ENCODE measurements at places on chromosomes 3 and 15.

DNA sequence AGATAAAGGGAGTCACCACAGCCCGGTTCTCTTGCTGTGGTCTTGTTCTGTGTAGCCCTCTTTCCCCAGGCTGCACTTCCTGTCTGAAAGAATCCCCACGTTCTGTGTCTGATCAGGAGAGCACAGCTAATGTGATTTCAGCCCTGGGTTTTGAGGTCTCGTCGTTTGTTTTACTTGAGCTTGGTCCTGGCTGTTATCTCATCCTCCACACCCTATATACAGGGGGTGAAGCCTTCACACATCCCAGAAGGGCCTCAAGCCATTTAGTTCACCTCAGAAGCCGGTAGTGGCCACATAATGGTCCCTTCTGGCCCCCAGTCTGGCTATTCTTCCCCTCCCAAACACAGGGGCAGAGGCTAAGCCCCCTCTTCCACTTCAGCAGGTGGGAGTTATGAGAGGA is 115.6 kb downstream of the PDE8A start:
- no peak for DNase-seq

GRCh38 chr3:30293621-30294240 is 312.7 kb upstream of the TGFBR2 start:
- DNase-seq: no peak

DNA sequence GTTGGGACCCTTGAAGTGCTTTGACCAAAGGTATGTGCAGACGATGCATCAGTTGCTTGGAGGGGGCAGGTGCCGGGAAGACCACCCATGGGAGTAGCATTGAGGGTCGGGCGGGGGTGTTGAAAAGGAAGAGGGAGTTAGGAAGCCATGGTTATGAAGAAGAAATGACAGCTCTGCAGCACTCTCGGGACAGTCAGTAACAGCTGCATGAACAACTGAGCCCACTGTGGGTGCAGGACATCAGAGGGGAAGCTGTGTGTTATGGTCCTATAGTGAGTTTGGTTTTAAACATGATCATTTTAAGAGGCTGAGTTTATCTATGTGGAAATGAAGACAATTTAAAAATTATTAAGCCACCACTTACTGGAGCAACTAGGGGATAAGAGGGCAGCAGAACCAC is 17.6 kb downstream of the ST8SIA2 start:
- DNase-seq: no peak

DNA sequence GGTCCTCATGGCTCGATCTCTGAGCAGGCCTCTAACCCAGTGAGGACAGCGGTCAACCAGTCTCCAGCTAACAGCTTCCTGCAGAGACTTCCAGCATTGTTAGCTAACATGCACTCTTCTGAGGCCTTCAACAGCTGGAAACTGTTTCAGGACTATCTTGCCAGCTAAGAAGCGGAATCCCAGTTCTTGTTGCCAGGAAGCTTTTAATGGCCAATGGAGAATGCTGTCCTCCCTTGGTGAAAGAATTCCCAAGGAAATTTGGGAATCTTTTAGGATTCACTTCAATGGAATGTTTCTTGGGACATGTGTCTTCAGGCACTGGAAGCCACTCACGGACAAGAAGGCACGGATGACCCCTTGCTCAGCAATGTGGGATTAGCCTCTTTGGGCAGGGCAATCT is 91.7 kb downstream of the CEMIP start:
- no peak for DNase-seq

- DNase-seq: no peak
These were observed 63.1 kb downstream of the EDEM1 start for GRCh38 chr3:5250467-5251195.

- no peak for DNase-seq
These were observed 30.5 kb upstream of the BLM start for GRCh38 chr15:90686435-90687218.

- no peak for DNase-seq
These were observed 238.4 kb downstream of the NEK10 start for GRCh38 chr3:27130796-27131195.

DNA sequence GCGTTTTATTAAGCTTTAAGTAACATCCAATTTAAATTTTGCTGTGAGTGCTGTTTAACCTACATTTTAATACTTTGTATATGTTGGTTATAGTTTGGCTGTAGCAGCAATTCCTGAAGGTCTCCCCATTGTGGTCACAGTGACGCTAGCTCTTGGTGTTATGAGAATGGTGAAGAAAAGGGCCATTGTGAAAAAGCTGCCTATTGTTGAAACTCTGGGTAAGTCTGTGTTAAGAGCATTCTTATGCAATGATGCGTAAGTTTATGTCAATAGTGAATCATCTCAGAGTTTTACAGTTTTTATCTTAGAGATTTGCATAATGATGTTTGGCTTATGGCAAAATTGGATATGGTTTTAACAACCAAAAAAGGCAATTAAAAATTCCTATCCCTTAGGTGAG is 62.7 kb downstream of the ASTE1 start:
- DNase-seq: peak; percentile 11

GRCh38 chr3:72702390-72702789 is 145.9 kb downstream of the SHQ1 start:
- DNase-seq: no peak

- DNase-seq: no peak
These were observed 5.2 kb upstream of the TOPAZ1 start for GRCh38 chr3:44236485-44236908.
